ENCODE measurements at places on chromosomes 4 and X.

DNA sequence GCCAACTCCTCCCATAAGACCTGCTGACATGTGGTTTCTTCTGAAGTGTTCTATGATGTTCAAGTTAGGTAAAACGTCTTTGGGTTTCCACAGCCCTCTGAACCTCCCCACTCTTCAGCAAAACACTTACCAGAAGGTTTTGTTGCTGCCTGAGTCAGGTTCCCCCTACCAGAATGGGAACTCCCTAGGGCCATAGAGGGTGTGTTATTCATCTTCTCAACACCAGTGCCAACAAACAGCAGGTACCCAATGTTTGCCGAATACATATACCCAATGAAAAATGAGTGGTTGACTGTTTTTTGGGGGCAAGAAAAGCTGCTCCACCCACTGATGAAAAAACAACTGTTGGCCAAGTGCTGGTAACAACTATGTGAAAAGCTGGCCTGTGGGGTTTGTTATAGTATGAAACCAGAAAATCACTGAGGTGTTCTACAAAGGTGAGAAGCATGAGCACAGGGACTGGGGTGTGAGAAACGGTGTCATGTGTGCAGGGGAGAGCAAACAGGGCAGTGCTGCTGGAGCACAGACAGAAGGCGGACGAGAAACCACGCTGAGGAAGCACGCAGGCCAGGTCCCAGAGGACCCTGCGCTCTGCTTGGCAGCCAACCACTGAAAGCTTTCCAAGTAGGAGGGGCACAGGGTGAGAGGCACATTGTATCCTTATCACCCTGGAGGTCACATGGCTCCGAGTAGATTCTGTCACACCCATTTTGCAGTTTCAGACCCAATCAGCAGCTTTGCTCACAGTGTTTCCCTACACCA is 28.8 kb downstream of the ATP8A1 start:
- DNase-seq: no peak

GRCh38 chr4:65983061-65983460 is 312.8 kb upstream of the EPHA5 start:
- DNase-seq: no peak

GRCh38 chrX:40912166-40912565 is 173.1 kb upstream of the USP9X start:
- DNase-seq: no peak

GRCh38 chrX:30150196-30150895 is 65.0 kb upstream of the MAGEB2 start:
- no peak for DNase-seq

DNA sequence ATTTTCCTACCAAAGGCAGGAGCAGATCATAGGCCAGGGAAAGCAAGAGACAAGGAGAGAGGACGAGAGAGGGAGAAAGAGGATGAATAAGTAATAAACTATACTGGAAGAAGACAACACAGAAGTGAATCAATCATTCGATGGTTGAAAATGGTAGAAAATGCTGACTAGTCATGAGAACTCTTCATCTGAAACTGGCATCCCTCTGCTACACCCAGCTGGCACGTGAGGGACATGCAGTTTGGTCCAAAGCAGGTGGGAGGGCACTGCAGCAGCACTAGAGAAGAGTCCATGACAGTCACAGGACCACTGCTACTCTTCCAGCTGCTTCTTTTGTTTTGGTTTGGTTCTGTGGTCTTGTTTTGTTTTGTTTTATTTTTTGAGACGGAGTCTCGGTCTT is 74.1 kb downstream of the AFAP1 start:
- no peak for DNase-seq

GRCh38 chr4:72858328-72858727 is 211.2 kb downstream of the COX18 start:
- DNase-seq: no peak

- no peak for DNase-seq
These were observed 11.2 kb upstream of the ABLIM2 start for GRCh38 chr4:8169763-8170162.
